Activated CD4-positive, alpha-beta T cell treated with anti-CD3 and anti-CD28 coated beads, Interleukin-2, amount 10 ng/mL, durations not matched to agents 24 days and 14 days (primary cell): ENCODE measurements at places on chromosomes 12 and 14.

DNA sequence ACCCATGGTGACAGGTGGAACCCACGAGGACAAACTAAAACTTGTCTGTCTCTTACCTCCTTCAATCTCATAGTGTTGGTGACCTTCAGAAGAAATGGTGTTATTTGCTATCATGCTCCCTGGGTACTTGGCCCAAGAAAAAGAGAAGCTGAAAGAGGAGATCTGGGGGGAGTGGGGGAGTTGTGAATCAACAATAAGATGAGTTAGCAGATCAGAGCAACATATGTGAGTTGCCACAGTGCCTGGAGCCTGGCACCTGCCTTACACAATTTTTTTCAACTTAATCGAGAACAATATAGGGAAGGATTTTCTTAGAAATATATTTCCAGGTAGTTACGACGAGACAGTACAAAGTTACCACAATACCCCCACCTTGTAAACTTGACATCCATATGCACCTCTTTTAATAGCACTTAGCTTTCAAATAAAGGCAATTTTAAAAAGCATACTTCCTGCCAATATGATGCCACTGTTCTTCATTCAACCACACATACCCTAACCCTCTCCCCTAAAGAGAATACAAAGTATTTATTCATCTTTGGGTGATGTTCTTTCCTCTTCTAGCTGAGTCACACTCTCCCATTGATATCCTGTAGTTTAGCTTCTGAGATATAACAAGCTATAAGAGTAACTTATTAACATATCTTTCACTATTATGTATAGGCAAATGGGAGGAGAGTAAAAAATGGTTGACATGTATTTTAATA lies 424.1 kb upstream of the OR4E1 start:
- H3K4me3 ChIP-seq: peak overlapping the region; percentile 74
- peaks cover 36% of the 10 kb centered on the region for H3K4me1 ChIP-seq
- peak; percentile 57 for DNase-seq
- H3K36me3 ChIP-seq: no peaks in the 10 kb centered on the region
- peak overlapping the region; percentile 92 for H3K27ac ChIP-seq

DNA sequence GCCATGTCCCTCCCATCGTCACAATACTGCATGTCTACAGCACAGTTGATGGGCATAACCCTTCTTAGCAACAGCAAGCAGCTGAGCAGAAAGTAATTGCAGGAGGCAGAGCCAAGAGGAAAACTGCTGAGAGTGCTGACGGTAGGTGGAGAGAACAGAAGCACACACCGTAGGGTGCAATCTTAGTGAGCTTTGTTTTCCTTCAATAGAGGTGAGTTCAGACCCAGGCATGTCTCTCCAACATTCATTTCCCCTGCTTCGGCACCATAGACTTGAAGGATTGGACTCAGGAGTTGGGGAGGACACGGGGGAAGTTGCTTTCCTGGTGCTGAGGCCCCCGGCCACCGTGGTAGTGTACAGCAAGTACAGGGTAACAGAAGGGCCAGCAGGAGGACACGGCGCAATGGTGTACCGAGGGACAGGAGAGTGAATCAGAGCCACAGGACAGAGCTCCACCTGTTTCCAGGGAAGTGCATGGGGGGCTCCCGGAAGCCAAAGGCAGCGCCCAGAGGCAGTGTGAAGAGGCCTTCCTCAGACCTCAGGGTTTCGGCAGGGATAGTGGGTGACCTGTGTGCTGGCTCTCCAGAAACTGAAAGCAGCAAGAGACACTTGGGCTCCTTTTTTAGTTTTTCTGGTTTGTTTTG lies 36.3 kb upstream of the SINHCAF start:
- DNase-seq: no peak
- H3K27me3 ChIP-seq: no peaks in the 10 kb centered on the region
- H3K4me3 ChIP-seq: peak overlapping the region; percentile 75
- H3K4me1 ChIP-seq: peaks cover 19% of the 10 kb centered on the region
- H3K27ac ChIP-seq: peak overlapping the region; percentile 94
- no peaks in the 10 kb centered on the region for H3K36me3 ChIP-seq

DNA sequence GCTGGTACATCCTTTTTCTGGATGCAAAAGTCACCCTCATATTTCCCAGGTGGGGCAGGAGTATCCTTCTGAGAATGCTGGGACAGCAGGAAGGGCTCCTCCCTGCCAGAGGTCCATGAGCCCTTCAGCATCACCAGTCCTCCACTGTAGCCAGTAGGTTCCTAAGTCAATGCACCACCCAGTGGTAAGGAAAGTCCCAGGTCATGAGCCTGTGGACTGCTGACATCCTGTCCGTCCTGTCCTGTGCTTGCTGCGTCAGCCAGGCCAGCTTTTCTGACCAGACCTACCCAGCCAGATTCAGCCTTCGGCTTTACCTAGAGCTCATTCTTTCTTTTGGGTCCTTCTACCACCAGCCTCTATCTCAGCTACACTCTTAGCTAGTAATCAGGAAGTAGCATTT lies 23.0 kb upstream of the ACTN1 start:
- H3K4me3 ChIP-seq: no peak overlapping the region
- no peak for DNase-seq
- no peaks in the 10 kb centered on the region for H3K4me1 ChIP-seq

DNA sequence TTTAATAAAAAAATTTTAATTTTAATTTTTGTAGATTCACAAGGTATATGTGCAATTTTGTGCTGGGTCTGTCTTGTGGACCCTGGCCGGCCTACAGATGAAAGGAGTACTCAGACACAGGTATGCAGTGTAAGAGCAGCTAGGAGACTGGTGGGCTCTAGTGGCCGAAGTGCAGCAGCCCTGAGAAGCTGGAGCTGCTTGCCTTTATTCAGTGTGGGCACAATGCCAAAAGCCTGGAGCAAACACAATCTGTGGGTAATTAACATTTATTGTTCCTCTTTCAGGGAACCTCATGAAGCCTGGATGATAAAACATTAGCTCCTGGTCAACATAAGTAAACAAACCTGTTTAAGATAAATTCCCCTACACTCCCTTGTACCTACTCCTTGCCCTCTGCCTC lies 135.7 kb upstream of the SEL1L start:
- H3K4me1 ChIP-seq: no peaks in the 10 kb centered on the region
- H3K27me3 ChIP-seq: no peaks in the 10 kb centered on the region
- H3K27ac ChIP-seq: no peak overlapping the region
- H3K4me3 ChIP-seq: no peak overlapping the region

GRCh38 chr14:65946494-65946893 lies 534.0 kb downstream of the FUT8 start:
- peaks cover 2% of the 10 kb centered on the region for H3K36me3 ChIP-seq
- H3K27ac ChIP-seq: no peak overlapping the region
- H3K27me3 ChIP-seq: peaks cover 9% of the 10 kb centered on the region
- H3K4me1 ChIP-seq: peaks cover 44% of the 10 kb centered on the region

GRCh38 chr12:22573181-22573580 lies 28.8 kb upstream of the C2CD5 start:
- DNase-seq: no peak
- no peaks in the 10 kb centered on the region for H3K36me3 ChIP-seq
- H3K27ac ChIP-seq: no peak overlapping the region
- no peak overlapping the region for H3K4me3 ChIP-seq
- no peaks in the 10 kb centered on the region for H3K4me1 ChIP-seq

- no peak overlapping the region for H3K4me3 ChIP-seq
- no peak overlapping the region for H3K27ac ChIP-seq
- no peaks in the 10 kb centered on the region for H3K4me1 ChIP-seq
- no peaks in the 10 kb centered on the region for H3K27me3 ChIP-seq
- no peak for DNase-seq
Observed at GRCh38 chr14:85444635-85445034, 85.3 kb upstream of the FLRT2 start.

DNA sequence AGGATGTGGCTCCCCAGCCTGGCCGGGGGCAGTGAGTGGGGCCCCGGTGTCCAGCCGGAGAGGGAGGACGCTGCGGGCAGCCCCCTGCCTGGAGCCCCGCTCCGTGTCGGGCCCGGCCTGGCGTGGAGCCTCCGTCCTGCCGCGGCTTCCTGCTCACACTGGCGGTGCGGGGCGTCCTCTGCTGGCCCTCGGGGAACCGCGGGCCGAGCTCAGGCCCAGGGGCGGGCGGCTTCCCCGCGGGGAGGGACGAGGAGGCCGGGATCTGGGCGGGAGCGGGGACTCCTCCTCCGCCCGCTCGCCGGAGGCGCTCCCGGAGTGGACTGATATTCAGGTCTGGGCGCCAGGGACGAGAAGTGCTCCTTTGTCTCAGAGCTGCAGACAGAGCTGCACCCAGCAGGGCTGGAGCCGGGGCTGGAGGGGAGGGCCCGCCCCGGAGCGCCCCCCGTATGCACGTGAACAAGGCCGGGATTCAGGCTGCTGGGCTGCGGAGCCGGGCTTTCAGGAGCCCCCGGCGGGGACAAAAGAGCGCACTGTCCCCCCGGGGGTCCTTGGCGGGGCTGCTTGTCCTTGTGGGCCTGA lies 2.2 kb downstream of the MMP17 start:
- peak overlapping the region; percentile 62 for H3K4me3 ChIP-seq
- no peaks in the 10 kb centered on the region for H3K36me3 ChIP-seq
- no peak overlapping the region for H3K27ac ChIP-seq
- peak; percentile 81 for DNase-seq
- peaks cover 42% of the 10 kb centered on the region for H3K27me3 ChIP-seq

DNA sequence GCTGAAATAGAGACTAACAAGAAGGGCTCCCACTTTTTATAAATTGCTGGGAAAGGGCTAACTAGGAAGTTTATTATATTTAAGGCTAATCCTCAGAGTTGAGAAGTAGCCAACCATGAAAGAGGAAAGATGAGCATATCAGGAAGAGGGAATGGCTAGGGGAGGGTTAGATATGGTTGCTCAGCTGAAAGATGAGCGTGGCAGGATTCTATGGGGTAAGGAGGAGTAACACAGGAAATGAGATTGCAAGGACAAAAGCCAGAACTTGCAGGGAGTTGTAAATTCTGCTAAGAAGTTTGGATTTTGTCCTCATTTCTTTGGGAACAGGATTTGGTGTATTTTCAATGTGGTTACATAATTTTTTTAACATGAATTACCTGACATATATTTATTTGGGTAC lies 127.4 kb upstream of the ATP2B1 start:
- no peak overlapping the region for H3K4me3 ChIP-seq
- DNase-seq: no peak
- H3K36me3 ChIP-seq: no peaks in the 10 kb centered on the region
- H3K27me3 ChIP-seq: peaks cover 4% of the 10 kb centered on the region
- H3K4me1 ChIP-seq: no peaks in the 10 kb centered on the region
- H3K27ac ChIP-seq: no peak overlapping the region
